ENCODE measurements at places on chromosomes 16 and 17.

DNA sequence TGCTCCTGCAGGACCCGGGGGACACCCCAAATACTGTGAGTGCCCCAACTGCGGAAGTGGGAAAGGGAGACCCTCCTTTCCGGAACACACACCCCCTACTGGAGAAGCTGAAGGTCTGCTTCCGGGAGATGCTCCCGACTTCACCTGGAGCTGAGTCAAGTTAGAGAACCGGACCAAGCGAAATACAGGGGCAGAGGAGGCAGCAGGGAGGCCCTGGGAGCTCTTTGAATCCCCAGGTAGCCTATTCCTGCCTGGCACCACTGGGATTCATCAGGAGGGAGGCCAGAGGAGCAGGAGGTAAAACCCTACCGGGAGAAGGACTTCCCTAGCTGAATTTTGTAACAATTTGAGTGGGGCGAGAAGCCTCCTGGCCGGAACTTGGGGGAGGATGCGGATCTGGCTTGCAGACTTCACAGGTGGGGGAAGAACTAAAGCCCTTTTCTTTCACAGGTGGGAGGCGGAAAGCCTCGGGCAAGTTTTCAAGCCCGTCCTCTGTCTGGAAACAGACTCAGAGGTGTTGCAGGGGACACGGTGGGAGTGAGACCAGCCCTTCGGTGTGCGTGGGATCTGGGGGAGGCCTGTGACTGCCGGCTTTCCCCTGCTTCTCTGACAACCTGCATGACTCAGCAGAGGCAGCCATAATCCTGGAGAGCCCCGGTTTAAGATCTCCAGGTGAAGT is 22.4 kb upstream of the TEKT1 start:
- DNase-seq, result no peak

- DNase-seq, result no peak
These were observed 184.0 kb upstream of the RBFOX1 start for GRCh38 chr16:7148606-7149005.

- DNase-seq, result no peak
These were observed 71.5 kb downstream of the CRISPLD2 start for GRCh38 chr16:84891149-84891795.

DNA sequence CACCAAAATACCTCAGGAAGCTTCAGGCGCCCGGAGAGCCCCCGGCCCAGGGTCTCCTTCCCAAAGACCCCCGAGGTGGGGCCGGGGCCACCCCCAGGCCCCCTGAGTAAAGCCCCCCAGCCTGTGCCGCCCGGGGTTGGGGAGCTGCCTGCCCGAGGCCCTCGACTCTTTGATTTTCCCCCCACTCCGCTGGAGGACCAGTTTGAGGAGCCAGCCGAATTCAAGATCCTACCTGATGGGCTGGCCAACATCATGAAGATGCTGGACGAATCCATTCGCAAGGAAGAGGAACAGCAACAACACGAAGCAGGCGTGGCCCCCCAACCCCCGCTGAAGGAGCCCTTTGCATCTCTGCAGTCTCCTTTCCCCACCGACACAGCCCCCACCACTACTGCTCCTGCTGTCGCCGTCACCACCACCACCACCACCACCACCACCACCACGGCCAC is 6.7 kb upstream of the TMEM88 start:
- DNase-seq, result no peak

GRCh38 chr17:37813751-37814150 is 68.9 kb upstream of the HNF1B start:
- no peak for DNase-seq

DNA sequence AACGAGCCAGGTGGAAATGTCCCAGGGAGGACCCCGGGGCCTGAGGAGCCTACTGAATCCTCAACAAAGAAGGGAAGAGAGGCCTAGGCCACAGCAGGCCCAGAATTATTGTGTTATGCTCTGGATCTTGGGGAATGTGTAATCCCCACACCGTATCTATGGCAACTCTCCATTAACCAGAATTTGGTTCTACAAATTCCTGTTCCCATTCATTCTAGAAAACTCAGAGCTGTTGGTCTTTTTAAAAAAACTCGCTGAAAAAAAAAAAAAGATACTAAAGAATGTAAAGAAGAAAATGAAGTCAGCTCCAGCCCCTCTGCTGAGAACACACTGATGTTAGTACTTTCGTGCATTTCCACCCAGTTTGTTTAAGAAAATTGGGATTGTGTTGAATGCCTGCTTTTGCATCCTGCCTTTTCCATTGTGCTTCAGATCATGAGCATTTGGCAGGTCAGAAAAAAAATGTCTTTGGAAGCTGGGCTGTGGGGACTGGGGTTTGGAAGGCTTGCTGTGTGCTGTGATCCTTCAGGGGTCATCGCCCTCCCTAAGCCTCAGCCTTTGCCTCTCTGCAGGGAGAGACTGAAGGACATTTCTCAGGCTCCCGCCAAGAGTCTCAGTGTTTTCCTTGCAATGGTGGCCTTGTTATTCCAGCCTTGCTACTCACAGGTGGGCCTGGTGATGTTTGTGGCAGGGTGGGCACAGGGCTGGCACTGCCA is 69.5 kb downstream of the SREBF1 start:
- no peak for DNase-seq

DNA sequence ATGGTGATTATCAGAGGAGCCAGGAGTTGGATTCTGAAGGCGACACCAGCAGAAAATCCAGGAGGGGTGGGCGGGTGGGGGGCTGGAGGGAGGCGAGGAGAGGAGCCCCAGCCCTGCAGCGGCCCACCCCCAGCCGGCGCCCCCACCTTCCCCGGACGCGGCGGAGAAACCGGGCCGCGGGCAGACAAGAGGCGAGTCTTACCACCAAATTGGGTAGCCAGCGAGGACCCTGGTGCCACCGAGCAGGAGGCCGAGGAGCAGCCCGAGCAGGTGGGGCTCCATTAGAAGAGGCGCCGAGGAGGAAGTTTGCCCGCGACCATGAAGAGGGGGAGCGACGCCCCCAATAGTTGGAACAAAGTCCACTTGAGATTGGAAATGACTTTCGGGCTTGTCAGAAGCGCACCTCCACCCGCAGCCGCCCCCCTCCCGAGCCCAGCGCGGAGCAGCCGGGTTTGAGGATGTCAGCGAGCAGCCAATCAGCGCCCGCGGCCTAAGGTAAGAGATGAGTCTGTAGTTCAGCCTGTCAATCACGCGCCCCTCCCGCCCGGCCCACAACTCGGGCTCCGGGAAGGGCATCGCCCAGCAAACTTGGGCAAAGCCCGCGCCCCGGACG is at the start of gene WNT3:
Gene WNT3 (minus strand): TSS at position 377 of the 613 bp plus-strand sequence. CDS start 95 bp downstream, at position 282.
- peak; percentile 59 for DNase-seq

GRCh38 chr17:77725846-77726245 is 232.7 kb upstream of the TNRC6C start:
- no peak for DNase-seq

GRCh38 chr17:41020336-41020735 is 6.7 kb downstream of the KRTAP1-5 start:
- no peak for DNase-seq

GRCh38 chr17:32773856-32774694 is 102.8 kb downstream of the MYO1D start:
- DNase-seq, result no peak

DNA sequence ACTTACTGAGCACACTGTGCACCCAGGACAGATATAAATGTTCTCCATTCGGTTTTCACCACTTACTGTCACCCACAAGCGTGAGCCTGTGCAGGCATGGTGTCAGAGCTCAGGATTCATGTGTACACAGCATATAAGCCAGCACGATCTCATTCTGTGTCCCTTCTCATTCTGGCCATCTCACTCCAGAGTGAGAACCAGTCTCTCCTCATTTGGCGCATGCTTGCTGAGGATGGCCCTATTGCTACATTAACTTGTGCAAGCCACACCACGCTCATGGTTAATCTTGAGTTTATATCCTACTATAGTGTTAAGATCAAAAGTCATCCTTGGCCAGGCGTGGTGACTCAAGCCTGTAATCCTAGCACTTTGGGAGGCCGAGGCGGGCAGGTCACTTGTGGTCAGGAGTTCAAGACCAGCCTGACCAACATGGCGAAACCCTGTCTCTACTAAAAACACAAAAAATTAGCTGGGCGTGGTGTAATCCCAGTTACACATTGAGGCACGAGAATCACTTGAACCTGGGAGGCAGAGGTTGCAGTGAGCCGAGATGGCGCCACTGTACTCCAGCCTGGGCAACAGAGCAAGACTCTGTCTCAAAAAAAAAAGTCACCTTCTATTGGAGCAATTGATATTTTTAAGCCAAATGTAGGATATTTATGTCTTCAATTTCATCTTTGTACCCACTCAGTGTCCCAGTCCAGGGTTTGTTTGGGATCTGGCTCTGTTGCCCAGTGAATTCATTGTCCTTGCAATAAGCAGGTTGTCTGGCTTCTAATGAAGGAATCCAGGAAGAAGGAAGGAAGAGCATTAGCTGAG is 20.9 kb downstream of the SOCS1 start:
- no peak for DNase-seq

- no peak for DNase-seq
These were observed at the start of gene ATP2A3 for GRCh38 chr17:3964203-3965117. TSS of gene ATP2A3 (minus strand) at chr17:3964437. CDS start at chr17:3964291, 146 bp downstream.

GRCh38 chr17:72804949-72805707 is 287.4 kb downstream of the SLC39A11 start:
- DNase-seq, result no peak

DNA sequence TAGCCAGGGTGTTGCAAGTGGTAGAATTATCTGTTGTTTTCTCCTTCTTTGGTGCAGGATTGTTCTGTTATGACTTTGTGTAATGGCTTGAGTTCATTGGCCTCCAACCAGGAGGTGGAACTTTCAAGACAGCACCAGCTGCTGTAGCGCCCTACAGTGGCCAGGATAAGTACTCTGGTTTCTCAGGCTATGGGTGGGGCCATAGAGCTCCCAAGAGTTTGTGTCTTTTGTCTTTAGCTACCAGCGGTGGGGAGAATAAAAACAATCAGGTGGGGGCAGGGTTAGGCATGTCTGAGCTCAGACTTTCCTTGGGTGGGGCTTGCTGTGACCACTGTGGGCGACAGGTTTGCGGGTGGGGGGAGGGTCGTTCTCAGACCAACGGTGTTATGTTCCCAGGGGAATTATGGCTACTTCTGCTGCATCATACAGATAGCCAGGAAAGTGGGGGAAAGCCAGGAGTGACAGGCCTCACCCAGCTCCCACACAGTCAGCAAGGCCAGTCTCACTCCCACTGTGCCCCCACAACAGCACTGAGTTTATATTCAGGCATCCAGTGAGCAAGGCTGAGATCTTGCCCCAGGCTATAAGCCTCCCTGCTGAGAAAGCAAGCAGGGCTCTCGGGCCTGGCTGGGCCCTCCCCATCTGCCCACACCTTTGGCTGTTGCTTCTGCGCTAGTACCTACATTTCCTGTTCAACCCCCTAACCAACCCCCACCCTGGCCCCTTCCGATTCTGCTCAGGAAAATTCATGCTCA is 15.4 kb downstream of the ABCA10 start:
- no peak for DNase-seq

- no peak for DNase-seq
These were observed 3.9 kb upstream of the CCDC57 start for GRCh38 chr17:82216301-82217119.

GRCh38 chr17:73228748-73229236 is 32.9 kb downstream of the CPSF4L start:
- DNase-seq, result no peak

DNA sequence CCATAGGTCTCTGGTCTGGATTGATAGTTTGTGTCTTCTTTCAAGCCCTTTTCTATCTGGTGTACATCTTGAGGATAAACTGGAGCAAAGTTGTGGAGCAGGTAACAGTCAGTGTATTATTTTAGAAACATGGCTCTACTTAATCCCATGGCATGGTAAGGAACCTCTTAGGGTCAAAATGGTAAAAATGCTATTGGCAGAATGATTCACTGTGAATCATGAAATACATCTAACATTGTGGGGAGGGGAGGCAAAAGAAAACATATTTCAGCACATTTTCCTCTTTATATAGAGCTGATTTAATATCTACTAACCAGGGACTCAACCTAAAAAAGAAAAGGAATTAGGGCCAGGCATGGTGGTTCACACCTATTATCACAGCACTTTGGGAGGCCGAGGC is 17.9 kb upstream of the ALDH3A2 start:
- DNase-seq, result no peak

DNA sequence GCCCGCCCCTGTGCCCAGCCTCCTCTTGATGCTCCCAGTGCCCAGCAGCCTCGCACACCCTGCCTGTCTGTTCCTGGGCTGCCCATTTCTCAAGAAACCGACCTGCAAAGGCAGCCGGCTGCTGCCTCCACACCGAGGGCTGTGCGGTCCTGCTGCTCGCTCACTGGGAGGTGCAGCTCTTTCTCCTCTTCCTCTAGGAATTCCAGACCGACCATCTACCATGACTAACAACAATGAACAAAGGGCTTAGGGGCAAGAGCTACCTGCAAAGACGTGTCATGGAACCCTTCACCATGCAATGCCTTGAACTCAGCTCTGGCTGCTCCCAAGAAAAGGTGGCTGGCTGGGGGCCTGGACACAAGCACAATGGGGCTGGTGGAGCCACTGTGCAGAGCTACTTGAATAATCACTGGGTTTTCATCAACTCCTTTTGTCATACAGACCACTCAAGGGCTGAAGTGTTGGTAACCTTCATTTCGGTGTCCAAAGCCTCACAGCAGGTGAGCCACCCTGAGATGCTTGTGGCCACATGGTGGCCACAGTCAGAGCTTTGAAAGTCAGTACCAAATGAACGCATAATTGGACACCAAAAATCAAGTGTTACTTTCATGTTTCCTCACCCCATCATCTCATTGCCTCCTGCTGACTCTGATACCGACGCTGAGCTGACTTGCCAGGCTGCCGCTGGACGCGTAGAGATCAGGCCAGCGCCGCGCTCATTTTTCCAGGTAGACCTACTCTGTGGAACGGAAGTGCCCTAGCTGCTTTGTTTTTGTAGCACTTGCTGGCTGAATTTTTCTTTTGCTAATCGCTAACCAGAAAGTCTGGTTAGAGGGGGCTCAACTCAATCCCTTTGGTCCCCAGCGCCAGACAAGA is 19.8 kb downstream of the CYB561 start:
- DNase-seq, result no peak

DNA sequence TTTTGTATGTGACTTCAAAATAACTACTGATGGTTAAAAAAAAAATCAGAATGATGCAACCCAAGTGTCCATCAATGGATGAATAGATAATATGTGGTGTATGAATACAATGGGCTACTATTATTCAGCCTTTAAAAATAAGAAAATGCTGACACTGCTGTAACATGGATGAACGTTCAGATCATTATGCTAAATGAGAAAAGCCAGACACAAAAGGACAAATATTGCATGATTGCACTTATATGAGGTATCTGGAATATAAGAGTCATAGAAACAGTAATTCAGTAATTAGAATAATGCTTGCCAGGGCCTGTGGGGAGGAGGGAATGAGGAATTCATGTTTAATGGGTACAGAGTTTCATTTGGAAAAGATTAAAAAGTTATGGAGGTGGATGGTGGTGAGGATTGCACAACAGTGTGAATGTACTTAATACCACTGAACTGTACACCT is 25.4 kb downstream of the TENT4B start:
- no peak for DNase-seq

GRCh38 chr17:15281909-15282308 is 16.8 kb upstream of the PMP22 start:
- no peak for DNase-seq

GRCh38 chr17:34703533-34703932 is 124.2 kb downstream of the TMEM132E start:
- DNase-seq, result no peak

- DNase-seq, result no peak
These were observed 54.9 kb downstream of the SIAH1 start for GRCh38 chr16:48330189-48330840.

- no peak for DNase-seq
These were observed 1339.3 kb upstream of the GOT2 start for GRCh38 chr16:60073376-60073775.

GRCh38 chr17:27762527-27763305 is 37.6 kb downstream of the NOS2 start:
- no peak for DNase-seq

GRCh38 chr16:85354686-85355514 is 242.6 kb upstream of the CIBAR2 start:
- DNase-seq, result no peak

- DNase-seq, result no peak
These were observed 84.6 kb downstream of the GSG1L start for GRCh38 chr16:27978876-27979275.
